ENCODE measurements at places on chromosomes 12 and 14.

DNA sequence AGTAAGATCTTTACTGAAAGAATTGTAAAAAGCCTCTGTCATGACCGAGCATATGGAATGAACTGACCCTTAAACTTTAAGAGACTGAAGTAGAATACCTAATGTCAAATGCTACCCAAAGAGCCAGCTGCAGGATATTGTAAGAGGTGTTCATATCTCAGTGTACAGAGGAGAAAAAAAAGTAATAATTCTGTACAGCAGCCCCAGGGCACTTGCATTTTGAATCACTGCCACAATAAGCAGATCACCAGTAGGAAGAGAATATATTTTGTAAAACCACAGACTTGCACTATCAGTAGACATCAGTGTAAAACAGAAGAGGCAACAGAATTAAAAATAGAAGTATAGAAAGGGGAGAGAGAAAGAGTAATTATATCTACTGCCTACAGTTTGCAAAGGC lies 162.6 kb downstream of the PPFIA2 start:
- DNase-seq: no peak

DNA sequence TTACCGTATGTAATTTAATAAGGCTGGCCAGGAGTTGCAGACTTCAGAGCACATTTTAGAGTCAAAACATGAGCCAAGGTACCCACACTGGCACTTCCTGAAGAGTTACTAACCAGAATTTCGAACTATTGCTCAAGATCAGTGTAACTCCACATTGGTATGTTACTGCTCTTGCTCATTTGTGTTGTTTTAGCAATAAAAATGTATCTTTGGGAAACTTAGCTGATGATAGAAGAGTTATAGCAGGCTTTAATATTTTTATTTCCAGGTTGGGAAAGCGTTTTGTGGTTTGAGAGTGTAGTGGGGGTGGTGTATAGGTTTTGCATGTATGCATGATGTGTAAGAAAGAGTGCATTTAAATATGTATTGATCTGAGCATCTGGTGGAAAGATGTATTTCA lies 96.6 kb downstream of the SCN8A start:
- no peak for DNase-seq

GRCh38 chr14:29637411-29637810 lies 290.2 kb downstream of the PRKD1 start:
- peak; percentile 33 for DNase-seq

DNA sequence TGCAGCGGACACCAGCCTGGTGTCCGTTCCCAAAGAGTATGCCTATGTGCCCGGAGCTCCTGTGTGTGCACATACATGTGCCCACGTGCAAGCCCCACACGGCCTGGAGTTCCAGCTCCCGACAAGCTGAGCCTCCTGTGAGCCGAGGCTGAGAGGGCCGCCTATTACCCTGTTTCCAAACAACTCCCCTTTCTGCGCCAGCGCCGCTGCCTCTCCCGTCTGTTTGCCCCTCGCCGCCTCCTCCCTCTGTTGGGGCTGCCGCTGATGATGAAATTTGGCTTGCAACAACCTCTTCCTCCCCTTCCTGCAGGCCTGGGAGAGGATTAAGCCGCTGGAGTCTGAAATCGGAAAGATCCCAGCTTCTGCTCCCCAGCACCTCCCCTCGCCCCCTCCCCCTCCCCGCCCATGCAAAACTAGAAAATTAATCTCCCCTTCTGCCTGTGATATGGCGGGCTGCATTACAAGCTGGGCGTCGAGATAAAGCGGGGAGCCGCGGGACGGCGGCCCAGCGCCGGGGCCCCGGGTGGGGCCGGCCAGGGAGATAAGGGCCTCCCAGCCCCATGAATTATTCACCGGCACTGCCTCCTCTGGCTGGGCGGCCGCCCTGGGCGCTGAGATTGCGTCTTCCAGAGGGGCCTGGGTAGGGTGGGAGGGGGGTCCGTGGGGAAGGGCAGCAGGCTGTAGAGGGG lies 6.8 kb upstream of the ASIC1 start:
- no peak for DNase-seq

DNA sequence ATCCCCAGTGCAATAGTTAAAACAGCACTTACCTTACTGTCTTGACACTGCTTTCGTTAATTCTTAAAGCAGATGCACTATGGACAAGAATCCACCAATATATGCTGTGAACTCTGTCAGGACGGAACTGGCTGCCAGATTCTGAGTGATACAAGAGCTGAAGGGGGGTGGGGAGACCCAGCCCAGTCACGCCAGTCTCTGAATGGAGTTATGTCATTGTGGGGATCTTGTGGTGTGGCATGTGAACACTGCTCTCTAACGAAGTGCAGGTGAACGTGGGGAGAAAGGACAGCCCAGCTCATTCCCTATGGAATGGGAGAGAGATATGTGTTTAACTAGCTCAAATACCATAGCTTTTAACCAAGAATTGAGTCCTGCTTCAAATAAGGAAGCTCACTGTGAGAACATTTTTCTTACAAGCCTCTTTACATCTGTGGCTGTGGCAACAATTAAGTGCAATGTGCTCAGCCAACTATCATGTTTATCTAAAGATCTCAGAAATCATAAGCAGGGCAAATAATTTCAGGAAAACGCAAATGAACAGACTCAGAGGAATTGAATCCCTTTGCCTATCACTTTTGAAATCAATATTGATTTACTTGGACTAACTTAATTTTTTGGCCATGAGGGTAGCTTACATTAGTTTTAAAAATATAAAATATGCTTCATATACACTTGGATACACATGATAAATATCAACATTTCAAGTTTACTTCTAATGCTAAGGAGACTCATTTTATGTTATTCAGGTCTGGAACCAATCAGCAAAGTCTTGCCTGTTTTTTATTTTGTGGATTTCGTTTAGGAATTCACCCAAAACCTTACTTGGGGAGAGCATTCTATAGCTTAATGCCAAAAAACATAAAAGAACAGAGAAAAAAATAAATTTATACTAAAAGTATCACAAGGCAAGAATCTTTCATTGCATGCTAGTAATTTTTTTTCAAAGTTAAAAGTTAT lies at the start of gene LUM:
Gene LUM, minus strand, starts transcription at position 129 of the 960 bp plus-strand sequence. CDS start 2,515 bp downstream, outside the sequence.
- DNase-seq: no peak

GRCh38 chr14:72945356-72946027 lies 19.2 kb downstream of the DCAF4 start:
- DNase-seq: no peak

- DNase-seq: no peak
These were observed 675.3 kb upstream of the USP15 start for GRCh38 chr12:61584943-61585342.

DNA sequence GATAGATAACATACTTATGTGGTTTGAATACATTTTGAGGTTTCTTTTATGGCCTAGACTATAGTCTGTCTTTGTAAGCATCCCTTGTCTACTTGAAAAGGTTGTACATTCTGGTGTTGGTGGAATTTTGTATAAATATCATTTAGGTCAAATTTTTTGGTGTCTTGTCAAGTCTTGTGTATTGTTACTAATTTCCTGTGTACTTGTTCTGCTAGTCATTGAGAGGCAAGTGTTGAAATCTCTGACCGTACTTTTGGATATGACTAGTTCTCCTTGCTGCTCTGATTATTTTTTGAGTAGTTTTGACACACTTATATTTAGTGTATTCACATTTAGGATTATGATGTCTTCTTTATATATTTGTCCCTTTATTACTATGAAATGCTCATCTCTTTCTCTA lies 219.6 kb downstream of the CCDC91 start:
- no peak for DNase-seq

GRCh38 chr12:93447555-93448290 lies 6.0 kb upstream of the UBE2N start:
- no peak for DNase-seq

- no peak for DNase-seq
These were observed 12.1 kb downstream of the LTBP2 start for GRCh38 chr14:74599946-74600345.

GRCh38 chr12:38124247-38125012 lies 192.1 kb upstream of the ALG10B start:
- DNase-seq: no peak

DNA sequence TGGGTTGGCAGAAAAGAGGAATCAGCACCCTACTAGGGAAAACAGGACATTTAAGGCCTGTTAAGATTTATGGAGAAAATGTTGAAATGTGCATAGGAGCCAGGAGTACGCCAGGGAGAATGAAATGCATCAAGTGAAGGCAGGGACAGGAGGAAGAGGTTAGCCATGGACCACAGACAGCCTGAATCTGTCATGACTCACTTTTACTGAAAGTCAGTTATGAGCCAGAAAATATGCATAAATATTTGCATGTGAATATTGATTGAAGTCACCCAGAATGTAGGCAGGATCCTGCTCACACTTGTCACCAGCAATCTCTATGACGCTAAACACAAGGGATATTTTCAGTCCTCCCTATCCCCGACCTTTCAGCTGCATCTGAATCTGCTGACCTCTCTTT lies 25.1 kb upstream of the CDK17 start:
- DNase-seq: no peak

GRCh38 chr14:85391892-85392291 lies 138.1 kb upstream of the FLRT2 start:
- DNase-seq: no peak

DNA sequence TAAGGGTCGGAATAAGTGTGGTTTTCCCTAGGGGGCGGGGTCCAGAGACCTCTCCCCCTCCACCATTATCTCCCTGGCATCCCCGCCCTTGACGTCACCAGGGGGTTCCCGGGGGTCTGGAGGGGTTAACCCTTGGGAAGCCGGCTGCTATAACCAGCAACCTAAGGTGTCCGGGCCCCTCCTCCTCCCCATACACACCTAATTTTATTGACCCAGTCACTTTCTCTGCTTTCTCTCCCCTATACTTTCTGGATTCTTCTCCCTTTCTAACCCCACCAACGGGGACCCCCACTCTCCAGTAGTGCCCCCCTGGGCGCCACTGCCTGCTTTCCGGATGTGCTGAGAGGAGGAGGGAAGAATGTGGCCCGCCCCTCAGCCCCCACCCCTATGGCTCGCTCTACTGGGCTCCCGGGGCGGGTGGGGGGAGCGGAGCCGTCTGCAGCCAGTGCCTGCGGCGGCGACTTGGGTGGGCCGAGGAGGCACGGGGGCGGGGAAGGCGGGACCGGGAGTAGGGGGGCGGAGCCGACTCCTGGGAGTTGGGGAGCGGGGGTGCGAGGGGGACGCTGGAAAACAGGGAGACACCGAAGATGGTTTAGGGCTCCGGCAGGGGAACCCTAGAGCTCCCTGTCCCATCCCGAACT lies 1.8 kb downstream of the GLI1 start:
- DNase-seq: no peak

DNA sequence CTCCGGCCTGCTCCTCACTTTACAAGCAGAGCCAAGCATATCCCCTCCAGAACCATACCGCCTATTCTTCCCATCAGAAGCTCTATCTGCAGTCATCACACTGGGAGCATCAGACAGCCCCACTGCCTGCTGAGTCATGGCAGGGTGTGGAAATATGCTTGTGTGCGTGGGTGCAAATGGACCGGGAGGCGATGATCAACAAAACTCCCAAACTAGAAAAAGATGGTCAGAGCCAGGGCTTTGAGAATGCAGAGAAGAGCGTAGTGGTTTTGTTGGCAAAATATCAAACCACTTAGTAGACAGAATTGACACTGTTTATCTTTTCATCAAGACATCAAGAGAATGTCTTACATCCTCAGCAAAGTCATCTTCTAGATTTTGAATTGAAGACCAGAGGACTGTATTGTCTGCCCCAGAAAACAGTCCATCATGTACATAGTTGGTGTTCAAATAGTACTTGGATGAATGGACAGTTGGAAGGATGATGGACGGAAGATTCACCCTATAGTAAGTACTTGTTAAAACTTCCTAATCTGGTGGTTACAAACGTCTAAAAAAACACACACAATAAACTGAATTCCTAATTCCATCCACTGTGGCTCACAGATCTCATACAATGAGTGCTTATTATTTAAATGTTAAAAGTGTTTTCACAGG lies 54.9 kb downstream of the VWF start:
- DNase-seq: no peak

DNA sequence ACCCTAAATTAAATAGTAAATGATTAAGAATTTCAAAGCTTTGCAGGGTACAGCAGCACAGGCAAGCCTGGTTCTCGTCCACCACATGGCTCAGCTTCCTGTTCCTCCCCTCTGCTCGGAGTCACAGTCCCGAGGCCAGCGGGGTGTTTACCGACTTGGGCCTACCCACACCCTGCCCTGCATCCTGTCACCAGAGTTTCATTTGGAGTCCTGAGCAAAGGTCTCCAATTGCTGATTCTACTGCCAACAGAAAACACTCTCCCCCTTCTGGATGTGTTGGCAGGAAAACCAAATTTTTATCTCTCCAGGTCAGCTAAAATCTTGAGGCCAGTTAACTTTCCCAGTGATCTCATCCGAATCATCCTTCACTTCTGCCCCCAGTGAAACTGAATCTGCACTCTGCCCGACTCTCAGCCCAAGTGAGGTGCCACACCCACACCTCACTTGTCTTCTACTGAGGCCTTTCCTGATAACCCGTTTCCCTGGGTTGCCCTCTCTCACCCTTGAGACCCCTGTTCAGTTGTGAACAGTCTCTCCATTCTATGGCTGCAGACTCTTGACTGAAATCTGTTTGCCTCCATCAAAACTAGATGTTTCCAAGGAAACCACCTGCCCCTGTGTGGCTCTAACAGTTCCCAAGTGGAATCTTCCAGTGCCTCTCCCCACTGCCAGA lies 71.2 kb downstream of the VCPKMT start:
- peak; percentile 19 for DNase-seq

DNA sequence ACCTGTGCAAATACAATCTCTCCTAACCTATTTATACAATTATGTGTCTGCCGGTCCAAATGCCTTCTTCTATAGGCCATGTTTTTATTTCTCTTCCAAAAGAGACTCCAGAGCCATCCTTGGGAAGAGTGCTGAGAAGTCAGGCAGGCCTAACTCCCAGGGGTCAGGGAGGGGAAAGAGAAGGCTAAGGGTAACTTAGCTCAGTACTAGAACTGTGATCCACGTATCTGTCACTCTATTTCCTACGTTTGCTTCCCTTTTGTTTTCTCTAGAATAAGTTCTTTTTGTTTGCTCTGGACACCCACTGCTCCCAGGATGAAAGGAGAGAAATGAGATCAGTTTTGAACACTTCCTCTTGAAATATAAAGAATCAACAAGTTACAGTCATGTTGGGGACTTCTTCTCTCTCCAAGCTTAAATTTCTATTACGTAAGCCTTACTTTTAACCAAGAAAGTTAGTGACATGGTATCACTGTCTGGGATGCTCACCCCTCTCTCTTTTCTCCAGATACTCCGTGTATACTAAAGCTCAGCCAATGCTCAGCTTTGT lies 79.2 kb downstream of the DAD1 start:
- DNase-seq: no peak

- DNase-seq: no peak
These were observed 5.0 kb upstream of the MGAT4C start for GRCh38 chr12:86261142-86261541.

DNA sequence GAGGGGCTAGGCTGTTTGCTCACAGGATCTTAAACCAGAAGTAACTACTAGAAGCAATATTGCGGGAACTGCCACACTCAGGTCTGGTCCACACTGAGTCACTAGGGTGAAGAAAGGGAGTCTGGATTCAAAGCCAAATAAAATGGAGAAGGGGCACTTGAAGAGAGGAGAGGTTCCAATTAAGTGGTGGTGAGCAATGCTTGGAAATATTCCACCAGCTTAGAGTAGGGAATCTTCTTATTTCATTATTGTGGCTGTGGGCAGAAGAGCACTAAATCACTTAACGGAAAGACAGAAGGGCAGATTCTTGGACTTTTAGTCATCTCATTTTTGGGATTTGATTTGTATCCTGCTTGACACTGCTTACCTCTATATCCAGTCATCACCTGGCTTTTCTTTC lies 48.6 kb upstream of the PPP1R12A start:
- DNase-seq: no peak

- no peak for DNase-seq
These were observed 229.3 kb downstream of the PCNX1 start for GRCh38 chr14:71136386-71137060.
